DND-41 (cell line): ENCODE measurements at places on chromosomes 5 and 9.

GRCh38 chr5:143733665-143734455, 78.1 kb upstream of the HMHB1 start:
- no peak for DNase-seq

GRCh38 chr5:68529581-68529980, 314.0 kb downstream of the PIK3R1 start:
- DNase-seq, result no peak

GRCh38 chr9:76188905-76189304, 205.3 kb downstream of the RFK start:
- no peak for DNase-seq

DNA sequence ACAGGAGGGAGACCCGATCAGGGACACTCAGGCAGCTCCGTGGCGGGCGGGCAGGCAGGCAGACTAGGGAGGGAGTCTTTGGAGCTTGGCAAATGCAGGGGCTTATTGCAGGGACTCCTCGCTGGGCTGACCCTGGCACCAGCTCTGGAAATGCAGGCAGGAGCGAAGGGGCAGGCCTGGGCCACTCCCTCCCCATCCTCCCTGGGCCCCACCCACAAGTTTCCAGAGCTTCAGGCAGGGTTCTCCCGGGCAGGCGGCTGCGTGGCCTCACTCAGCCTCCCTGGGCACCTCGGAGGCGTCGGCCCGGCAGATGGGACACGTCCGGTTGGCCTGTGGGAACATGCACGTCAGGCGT, 8.5 kb downstream of the RNF44 start:
- DNase-seq, result no peak

GRCh38 chr5:97888439-97888838, 705.4 kb upstream of the RIOK2 start:
- no peak for DNase-seq

DNA sequence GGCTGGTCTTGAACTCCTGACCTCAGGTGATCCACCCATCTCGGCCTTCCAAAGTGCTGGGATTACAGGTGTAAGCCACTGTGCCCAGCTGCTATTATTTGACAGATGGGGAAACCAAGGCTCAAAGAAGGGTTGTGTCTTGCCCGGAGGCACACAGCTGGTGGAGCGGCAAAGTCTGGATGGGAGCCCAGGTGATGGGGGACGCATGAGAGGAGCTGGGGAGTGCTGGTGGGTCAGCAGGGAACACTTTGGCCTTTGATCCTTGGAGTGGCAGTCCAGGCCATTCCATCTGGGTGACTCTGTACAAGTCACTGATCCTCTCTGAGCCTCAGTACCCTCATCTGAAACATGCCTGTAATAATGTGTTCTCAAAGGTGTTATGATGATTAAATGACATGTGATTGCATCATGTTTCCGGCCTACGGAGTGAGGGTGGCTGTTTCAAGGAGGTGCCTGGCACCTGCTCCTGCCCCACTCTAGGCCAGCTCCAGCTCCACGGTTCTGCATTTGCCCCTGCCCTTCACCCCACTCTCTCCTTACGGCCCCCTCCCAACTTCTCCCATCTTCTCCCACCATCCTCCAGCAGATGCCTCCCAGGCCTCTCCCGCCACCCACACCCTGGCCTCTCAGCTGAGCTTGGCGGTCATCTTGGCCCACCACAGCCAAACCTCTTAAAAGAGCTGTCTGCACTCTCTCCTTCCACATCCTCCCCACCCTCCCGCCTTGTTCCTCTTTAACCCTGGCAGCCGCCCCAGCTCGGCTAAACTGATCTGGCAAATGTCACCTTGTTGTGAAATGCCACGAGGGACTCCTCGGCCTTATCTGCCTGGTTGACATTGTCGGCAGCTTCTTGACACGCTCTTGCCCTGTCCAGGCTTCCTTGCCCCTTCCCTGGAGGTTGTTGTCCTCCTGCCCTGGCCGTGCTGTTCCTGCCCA, 5.5 kb upstream of the DBN1 start:
- DNase-seq, result no peak

DNA sequence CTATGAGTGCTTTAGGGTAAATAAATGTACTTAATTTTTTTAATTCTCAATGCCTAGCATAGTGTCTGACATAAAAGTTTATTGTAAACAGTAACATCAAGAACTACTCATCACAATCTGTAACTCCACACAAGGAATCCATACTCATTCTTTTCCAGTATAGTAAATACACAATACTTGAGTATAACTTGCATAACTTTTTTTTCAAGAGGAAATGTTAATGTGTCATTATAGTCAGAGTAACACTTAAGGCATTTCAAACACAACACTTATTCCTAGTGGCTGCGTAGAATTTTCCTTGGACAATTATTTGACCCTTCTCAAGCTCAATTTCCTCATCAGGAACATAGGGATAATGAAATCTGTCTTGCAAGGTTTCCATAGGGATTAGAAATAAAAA, 584.3 kb downstream of the CAAP1 start:
- DNase-seq, result no peak

DNA sequence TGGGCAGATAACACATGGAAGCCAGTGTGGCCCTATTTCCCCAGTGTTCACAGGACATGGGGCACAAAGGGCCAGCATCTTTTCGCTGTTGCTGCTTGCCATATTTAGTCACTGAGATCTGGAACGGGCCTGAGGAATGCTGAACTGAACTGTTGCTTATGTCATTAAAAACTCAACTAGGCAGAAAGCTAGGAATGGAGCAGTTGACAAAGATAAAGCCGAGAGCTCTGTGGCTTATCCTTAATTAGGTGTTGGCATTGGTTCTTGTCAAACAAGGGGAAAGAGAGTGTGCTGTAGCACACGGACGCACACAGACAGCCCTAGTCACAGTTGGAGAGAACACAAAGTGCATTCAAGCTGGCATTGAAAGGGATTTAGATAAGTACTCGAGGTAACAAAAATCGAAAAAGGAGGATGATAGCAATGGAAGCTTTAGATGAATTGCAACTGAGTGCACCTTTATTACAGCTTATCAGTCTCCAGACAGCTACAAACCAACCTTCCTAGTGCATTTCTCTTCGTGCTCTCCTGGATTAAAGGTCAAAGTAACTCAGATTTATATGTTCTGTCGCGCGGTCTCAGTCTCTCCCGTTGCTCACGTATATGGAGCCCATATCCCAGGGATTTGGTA, 450.2 kb upstream of the ZNF608 start:
- no peak for DNase-seq

GRCh38 chr5:170397059-170397458, 7.9 kb upstream of the KCNMB1 start:
- no peak for DNase-seq

DNA sequence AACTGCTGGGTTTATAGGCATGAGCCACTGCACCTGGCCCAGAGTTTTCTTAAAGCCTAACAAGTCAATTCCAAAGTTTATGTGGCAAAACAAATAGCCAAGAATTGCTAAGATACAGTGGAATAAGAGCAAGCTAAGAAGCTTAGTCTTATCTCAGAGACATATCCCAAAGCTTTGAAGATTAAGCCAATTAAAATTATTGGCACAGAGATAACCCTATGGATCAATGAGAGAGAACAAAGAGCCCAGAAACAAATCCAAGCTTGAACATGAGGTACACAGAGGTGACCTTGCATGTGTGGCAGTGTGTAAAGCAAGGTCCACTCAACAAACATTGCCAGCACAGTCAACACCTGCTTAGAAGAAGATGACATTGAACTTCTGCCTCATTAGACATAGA, 13.3 kb downstream of the BTNL3 start:
- no peak for DNase-seq

- DNase-seq, result no peak
These were observed 1.5 kb upstream of the CLIC3 start for GRCh38 chr9:136997830-136998234.

GRCh38 chr9:127684576-127684975, 22.2 kb upstream of the CFAP157 start:
- DNase-seq, result no peak

GRCh38 chr5:173268750-173269432, 33.9 kb upstream of the NKX2-5 start:
- no peak for DNase-seq

GRCh38 chr9:91289244-91289643, 72.5 kb downstream of the AUH start:
- no peak for DNase-seq
